ENCODE measurements at places on chromosomes 13 and 19. TPM values are rescaled to one million over a fixed set of nuclear protein-coding genes. Genes with fewer than 3 reads are reported as not detected.

Gene ZNF345
- 5.5 TPM for total RNA-seq

Gene ACP5
- 0.09 TPM for total RNA-seq

Gene LRRC25
- not detected for total RNA-seq

Gene ANO8
- 6.1 TPM for total RNA-seq

Gene SUGT1
- total RNA-seq: 46.4 TPM

Gene LATS2
- 24.5 TPM for total RNA-seq

Gene ACP7
- 0.45 TPM for total RNA-seq

Gene ZNF805
- total RNA-seq: 23.2 TPM

Gene PABPC3
- 0.08 TPM for total RNA-seq

Gene CYP4F11
- not detected for total RNA-seq
